Putamen (tissue), 1 donor: ENCODE measurements at places on chromosomes 13 and 19.
A peak's percentile ranks its signal among the peaks of the same experiment; 100 is the strongest.

- DNase-seq: peak; percentile 72
These were observed 40.9 kb downstream of the RAB20 start for GRCh38 chr13:110520431-110521295.

DNA sequence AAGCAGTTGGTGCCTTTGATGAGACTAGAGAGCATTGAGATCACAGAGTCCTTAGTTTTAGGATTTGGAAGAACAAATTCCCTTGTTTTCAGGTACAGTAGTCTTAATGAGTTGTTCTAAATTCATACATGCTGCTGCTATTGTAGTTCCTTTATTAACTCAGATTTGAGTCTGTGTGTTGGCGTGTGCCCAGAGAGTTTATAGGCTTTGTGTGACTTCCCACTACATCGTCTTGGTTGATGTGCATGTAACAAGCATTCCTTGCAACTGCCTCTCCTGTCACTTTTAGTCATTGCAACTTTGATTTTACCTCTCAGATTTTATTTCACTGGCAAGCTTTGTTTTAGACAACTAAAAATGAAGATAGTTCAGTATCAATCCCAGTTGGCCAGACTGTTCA lies 135.5 kb downstream of the ZAR1L start:
- peak; percentile 62 for DNase-seq

DNA sequence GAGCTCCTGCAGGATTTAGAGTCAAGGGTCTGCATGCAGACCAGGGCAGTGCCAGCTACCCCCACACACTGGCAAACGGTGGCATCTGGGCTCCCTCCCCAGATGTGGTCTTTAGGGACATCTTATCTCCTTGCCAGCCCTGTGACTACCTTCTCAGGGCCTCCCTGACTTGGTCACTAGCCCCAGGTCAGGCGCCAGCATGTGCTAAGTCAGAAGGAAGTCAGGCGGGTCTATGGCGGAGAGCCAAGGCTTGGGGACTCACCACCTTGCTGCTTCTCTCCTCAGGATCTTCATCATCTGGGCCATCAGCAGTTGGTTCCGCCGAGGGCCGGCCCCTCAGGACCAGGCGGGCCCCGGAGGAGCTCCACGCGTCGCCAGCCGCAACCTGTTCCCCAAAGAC lies 17.6 kb downstream of the CLPTM1 start:
- no peak for DNase-seq

DNA sequence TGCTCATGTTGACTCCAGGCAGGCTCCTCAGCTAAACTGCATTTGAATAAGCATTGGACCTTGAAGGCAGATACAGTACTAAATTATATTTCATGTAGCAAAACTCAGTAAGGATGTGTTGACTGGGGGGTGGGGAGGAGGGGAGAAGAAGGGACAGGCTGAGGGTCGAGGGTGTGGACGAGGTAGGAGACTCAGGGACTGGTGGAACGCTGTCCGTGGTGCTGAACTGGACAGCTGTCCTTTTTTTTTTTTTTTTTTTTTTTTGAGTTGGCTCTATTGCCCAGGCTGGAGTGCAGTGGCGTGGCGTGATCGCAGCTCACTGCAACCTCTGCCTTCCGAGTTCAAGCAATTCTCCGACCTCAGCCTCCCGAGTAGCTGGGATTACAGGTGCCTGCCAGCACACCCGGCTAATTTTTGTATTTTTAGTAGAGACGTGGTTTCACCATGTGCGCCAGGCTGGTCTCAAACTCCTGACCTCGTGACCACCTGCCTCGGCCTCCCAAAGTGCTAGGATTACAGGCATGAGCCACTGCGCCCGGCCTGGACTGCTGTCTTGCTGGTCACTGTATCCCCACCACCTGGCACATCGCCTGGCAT lies 33.2 kb upstream of the CASP14 start:
- no peak for DNase-seq

DNA sequence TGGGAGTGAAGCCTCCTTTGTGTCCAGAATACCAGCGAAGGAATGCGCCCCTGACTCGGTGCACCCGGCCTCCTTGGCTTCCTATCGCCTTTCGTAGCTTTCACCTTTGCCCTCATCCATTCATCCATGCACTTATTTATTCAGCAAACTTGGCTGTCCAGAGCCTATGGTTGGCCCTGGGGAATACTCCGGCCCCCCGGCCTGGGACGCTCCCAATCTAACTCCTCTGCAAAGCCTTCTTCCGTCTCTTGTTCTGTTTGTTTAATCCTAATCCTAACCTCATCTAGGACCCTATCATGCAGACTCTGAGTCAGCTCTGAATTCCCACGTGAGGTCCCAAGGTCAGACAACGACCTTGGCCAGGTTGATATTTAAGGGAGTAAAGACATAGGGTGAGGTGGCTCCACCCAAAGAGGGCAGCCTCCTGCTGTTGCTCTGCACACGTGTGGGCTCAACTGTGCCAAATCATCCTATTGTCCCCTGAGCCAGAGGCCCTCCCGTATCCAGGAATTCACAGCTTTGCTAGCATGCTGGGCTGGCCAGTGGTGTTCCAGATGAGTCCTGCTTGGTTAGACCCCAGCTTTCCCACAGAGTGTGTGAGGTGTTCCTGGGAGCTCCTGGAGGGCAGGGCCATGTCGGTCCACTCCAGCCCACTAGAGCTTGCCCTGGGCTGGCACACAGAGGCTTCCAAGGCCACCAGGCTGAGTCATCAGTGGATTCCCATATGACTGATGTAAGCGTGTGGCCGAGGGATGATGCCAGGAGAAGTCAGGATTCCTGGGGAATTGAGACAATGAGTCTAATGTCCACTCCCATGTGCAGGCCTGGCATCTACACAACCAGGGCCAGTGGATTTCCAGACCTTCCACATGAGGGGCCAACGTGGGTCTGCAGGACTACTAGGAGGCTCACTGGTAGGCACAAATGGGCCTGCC lies 6.5 kb upstream of the CCNE1 start:
- no peak for DNase-seq
